T follicular helper cell (primary cell): ENCODE measurements at places on chromosomes 3 and 15.

- no peak for DNase-seq
Measured at GRCh38 chr3:123481722-123482457, 33.0 kb upstream of the ADCY5 start.

- no peak for DNase-seq
Measured at GRCh38 chr3:66518126-66518525, 17.3 kb upstream of the LRIG1 start.

- DNase-seq, result no peak
Measured at GRCh38 chr3:155983834-155984474, 113.5 kb downstream of the GMPS start.

DNA sequence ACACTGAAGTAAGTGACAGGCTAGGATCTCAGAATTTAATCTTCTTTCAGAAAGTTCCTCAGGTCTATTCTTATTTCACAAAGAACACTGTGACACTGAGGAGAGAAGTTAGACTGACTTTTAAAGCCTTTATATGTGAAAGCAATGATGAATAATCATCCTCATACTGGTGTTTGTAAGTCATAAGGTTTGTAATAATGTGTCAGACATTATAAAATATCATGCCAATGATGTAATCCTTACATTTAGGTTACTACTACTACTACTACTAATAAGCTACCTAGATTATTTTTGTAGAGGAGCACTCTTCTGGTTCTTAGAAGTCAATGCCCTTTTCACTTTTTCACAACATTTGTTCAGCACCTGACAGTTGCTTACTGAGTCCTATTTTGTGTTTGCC lies 33.4 kb downstream of the FANCD2OS start:
- no peak for DNase-seq

DNA sequence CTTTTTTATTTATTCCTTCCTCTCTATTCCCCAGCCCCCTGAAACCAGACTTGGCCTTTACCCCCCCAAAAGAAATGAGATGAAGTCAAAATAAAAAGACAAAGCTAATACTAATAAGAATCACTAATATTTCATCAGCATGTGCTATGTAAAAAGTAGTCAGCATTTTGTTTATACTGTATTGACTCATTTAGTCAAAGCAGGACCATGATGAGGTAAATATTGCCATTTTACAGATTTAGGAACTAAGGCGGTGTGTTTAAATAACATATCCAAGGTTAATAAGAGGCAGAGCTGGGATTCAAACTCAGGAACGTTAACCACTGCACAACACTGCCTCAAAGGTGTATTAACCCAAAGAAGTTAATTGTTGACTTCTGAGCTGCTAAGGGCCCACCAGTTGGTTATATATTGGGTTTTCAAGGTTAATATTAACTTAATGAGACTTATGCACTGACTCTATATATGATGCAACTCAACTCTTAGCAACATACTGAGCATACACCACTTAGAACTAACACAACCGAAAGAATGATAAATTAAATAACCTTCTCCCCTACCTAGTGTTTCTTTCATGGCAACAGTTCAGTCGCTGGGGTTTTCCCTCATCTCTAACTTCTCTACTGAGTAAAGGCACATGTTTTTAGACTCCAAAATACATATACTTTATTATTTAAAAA lies 34.7 kb downstream of the FOXP1 start:
- no peak for DNase-seq

GRCh38 chr3:187967993-187968392 lies 186.0 kb upstream of the LPP start:
- DNase-seq, result no peak

DNA sequence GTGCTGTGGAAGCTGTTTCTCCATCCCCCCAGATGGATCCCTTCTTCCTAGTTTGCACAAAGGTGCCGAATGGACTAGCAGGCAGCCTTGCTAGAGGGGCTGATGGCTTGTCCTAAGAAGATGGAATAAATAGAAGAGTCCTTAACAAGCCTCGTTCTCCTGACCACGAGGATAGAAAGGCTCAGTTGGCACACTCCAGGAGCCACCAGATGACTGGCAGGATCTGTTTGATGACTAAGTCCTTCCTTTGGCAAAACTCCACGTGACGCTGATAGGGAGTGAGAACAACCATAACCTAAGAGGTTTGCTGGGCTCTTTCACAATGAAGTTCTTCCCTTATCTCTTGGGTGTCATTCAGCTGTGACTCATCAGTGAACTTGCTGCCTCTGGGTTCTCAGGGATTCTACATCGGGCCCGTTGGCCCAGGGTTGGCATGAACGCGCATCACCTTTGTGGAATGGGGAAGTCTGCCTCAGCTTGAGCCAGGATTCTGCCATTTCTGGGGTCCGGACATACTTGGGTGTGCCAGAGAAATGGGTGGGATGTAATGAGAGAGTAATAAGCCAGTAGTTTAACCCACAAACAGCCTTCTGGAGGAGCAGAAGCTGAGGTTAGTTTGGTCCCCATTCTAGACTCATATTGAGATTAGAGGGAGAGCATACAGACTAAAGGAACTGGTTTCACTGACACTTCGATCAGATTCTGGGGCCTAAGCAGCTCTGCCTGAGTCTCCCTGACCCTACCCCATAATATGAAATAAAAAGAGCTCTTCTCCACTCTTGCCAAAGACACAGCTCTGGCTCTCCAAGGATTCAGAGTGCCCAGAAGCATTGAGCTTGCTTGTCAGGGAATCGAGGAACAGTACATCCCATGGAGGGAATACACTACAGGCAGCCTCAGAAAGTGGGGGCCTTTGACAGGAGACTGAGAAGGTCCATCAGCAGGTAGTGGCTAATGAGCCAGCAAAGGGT lies 2.0 kb upstream of the MELTF start:
- DNase-seq, result no peak

GRCh38 chr3:77530870-77531269 lies 491.0 kb downstream of the ROBO2 start:
- no peak for DNase-seq

DNA sequence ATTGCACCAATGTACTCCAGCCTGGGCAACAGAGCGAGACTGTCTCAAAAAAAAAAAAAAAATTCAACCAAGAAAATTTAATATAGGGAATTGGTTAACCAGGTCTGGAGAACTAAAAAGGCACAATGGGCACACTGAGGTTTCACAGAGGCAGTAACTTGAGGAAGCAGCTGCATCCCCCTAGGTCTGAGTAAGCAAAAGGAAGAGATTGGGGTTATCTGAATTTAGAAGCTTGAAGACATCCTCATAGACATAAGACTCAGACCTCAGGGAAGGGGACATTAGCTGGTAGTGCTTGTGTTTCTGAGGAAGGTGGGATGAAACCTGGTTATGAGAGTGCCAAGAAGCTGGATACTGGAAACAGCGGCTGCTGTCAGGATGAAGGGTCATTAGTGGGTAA lies 50.1 kb upstream of the LEKR1 start:
- DNase-seq, result no peak

GRCh38 chr15:23402140-23402539 lies 44.9 kb downstream of the GOLGA6L2 start:
- no peak for DNase-seq

DNA sequence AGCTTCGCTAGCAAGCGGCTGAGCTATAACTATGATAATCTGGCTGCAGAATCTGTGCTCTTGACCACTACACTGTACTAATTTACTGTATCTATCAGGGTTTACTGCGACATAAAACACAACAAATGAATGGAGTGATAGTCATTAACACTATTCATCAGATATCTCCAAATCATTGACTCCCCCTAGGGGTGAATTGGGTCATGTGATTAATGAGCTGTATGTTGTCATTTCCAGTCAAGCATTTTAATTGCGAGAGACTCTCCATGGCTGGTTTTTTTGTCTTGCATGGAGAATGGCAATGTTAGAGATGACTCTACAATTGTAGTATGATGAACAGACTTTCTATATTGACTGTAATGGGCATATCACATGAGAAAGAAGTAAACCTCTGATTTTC lies 10.5 kb upstream of the TM4SF18 start:
- DNase-seq, result no peak
